ENCODE measurements at places on chromosomes 1 and 21.

DNA sequence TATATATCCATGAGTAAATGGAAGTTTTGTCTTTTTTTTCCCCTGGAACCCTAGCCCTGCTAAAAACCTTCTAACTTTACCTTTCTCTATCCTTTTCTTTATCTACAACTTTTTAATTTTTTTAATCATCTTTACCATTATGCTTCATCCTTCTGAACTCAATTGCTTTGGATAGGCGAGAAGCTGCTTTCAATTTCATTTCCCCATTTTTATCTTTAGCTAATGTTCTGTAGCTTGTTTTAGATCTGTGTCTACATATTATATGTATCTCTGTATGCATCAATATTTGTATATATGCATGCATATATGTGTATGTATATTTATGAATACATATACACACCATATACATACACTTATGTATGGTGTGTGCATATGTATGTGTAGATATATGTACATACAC, 57.4 kb downstream of the PTPRC start:
- no peak for DNase-seq

DNA sequence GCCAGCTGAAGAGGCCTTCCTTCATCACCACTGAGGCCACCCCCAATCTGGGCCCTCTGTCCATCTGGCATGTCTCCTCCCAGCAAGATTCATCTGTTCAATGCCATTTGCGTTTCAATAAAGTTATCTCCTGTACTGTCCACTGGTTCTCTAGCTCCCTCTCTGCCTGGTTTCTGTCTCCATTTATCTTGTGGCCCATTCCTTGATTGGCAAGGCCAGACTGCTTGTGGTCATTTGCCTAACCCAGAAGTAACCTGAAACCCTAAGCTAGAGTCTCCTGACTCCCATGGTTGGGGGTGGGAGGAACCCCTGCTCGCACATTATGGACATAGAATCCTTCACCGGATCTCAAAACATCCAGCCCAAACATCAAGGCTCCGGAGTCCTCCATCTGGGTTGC, 2.1 kb upstream of the IPO9 start:
- no peak for DNase-seq

DNA sequence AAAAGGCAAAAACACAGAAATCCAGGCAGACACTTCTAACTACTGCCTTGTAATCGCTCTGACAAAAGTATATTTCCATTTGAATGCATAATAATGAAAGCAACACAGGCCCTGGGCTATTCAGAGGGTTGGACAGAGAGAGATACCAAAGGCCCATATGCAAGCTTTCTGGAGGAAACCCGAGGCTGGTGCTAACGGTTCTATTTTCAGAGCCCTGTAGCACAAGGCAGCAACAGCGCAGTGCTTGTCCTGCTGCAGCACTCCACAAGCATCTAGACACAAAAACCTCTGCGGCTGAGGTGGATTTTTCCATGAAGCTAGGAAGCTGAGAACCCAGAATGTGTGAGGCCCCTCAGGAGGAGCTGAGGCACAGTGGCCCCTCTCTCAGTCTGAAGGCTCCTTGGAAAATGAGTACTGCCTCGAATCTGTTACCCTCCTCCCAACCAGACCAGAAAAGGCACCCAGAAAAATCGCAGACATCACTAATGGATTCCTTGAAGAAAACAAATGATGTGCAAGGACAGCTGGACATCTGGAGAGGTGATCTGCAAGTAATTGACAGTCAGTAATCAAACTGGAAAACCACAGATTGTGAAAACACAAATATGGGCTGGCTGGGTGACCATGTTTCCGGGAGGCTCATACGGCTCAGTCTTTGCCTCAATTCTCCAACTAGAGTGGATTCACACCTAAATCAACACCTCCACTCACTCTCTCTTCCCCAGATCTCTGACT, 54.0 kb downstream of the COLGALT2 start:
- no peak for DNase-seq

GRCh38 chr1:183092350-183092749, 69.1 kb downstream of the LAMC1 start:
- no peak for DNase-seq

DNA sequence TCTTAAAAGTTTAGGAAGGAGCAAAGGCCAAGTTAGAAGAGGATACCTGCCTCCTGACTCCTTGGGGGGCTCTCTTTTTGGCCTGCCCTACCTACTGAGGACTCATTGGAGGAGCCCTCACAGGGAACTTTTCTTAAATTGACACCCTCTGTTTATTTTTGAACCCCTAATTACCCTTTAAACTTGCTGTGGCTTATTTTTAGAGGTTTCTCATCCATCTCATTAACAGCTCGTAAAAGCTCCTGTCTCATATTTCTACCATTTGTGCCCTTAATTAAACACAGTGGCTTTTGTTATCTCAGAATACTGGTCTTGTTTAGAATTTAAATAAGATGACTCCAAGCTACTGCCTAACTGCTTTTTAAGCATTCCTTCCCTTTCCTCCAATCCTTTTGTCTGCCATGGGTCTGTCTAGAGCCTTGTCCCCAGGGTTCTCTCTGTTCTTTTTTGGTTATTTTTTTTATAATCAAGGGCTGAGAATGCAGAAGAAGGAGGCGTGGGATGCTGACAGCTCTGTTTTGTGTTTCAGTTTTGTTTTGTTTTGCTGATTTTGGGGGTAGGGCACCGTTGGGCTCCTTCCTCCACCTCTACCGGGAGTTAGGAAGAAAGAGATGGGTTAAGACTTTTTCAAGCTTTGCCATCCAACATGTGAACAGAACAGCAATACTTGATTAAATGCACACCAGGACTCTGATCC, 78.0 kb downstream of the SYT6 start:
- DNase-seq = no peak

DNA sequence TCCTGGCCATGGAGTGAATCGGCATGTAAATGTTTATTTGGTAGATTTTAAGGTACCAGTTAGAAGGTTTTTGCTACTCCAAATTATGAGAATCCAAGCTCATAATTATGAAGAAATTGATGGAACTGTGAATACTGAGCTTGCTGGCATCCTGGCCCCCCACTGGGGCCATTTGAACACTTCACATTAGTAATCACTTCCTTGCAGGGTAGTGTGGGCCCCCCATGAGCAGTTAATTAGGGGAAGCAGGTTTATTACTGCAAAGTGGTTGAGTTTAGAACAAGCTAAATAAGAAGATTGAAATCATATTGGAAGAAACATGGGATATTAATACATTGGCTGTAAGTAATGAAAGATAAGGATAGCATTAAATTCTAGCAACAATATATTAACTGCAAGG, 86.7 kb downstream of the S1PR1 start:
- no peak for DNase-seq

DNA sequence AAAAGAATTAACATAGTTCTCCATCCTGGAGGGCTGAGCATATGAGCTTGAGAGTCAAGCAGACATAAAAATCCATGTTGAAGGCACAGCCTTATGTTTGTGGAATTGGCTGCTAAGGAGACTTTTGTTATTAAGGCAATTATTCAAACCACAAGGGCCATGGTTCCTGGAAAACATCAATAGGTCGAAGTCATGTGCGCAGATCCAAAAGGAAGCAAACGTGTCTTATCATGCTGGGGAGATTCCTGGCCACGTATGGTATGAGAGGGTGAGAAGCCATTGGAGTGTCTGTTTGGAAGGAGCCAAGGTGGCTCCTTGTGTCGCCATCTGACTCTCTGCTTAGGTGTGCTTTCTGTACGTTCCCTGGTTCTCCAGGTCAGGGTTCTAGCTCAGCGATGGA, 61.8 kb upstream of the COA6 start:
- DNase-seq = no peak

GRCh38 chr21:27315373-27315772, 348.5 kb upstream of the ADAMTS5 start:
- no peak for DNase-seq

Measured in HuH-7 (cell line).